ENCODE measurements at places on chromosomes 13 and 19. TPM values are rescaled to one million over a fixed set of nuclear protein-coding genes. Genes with fewer than 3 reads are reported as not detected.

ZNF578 gene
- 4.7 TPM for total RNA-seq

SMARCA4 gene
- total RNA-seq: 55.4 TPM

ZNF441 gene
- total RNA-seq: 4.5 TPM

PODNL1 gene
- total RNA-seq: 5.7 TPM

PDX1 gene
- total RNA-seq: not detected

LIM2 gene
- not detected for total RNA-seq
